T47D (cell line): ENCODE measurements at places on chromosomes 3 and 15.

DNA sequence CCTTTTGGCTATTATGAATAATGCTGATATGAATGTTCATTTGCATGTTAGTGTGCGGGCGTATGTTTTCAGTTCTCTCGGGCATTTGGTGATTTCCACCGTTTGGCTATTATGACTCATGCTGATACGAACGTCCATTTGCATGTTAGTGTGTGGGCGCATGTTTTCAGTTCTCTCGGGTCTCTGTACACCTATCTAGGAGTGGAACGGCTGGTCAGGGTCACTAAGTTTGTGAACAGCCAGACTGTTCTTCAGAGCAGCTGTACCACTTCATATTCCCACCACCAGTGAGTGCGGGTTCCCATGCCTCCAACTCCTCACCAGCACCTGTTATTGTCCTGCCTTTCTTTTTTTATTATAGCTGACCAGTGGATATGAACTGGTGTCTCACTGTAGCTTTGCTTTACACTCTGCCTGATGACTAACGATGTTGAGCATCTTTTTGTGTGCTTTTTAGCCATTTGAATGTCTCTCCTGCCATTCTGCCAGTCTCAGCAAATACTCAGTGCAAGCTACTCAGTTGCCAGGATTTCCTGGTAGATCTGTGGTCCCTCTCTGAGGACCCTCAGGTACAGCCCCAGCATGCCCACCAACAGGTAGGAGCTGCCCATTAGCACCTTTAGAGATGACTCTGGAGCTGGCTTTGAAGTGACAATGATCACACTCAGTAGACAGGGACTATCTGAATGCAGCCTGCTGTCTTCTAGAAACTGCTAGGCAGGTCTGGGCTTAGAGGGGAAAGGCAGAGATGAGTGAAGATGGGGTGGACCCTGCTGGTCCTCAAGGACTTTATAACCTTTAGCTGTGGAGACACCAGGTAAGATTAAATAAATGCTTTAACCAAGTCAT is 141.1 kb downstream of the XXYLT1 start:
- no peak for DNase-seq

- no peak for DNase-seq
Measured at GRCh38 chr3:141064255-141064926, 13.2 kb downstream of the SPSB4 start.

DNA sequence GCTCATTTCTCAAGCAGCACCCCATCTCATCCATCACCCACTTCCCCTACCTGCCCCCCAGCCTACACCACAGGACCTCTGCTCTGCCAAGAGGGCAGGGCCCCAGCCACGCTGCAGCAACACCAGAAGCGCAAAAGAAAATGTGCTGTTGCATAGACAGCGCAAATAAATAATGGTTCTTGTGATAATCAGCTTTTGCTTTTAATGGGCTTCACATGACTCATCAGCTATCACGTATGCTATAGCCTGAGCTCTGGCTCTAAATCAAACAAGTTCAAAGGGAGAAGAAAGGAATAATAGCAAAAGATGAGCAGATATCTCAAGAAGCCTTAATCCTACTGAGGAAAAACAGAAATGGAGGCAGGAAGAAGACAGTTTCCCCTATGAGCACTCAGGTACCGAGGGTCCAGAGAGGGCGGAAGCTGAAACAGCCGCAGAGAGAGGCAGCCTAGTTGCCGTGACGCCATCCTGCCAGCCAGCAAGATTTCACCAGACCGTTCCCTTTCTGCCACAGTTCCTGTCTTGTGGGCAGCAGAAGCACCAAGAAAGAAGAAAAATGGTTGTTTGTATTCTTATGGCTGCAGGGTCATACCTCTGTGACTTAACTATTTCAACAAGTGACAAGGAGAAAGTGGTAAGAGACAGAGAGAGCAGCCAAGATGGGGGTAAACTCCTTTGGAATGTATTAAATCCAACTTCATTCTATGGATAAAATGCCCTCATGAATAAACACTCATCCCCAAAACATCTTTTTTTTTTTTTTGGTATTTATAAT is 22.0 kb downstream of the RAB27A start:
- no peak for DNase-seq

- no peak for DNase-seq
Measured at GRCh38 chr3:37531066-37531720, 330.5 kb upstream of the CTDSPL start.

DNA sequence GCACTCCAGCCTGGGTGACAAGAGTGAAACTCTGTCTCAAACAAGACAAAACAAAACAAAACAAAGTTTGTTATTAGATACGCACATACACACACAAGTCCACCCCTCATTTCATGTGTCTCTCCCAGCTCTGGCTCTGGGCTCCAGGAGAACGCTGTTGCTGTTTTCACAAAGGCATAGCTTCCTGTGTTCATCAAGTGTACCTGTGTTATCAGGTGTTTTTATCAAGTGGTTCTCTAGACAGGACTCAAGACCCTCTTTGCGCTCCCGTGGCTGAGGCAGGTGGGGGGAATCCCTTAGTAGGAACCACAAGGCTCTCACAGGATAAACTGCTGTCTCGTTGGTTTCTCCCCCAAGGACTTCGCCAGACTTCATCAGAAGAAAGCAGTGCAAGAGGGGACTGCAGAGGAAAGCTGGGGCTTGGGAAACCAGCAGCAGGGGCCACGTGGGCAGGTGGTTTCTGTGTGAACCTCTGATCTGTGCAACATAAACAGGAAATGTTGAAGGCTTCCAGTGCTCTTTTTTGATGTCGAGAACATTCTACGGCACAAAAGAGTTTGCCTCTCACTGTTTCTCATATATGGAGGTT is 6.9 kb upstream of the PPP1R2 start:
- DNase-seq: no peak

DNA sequence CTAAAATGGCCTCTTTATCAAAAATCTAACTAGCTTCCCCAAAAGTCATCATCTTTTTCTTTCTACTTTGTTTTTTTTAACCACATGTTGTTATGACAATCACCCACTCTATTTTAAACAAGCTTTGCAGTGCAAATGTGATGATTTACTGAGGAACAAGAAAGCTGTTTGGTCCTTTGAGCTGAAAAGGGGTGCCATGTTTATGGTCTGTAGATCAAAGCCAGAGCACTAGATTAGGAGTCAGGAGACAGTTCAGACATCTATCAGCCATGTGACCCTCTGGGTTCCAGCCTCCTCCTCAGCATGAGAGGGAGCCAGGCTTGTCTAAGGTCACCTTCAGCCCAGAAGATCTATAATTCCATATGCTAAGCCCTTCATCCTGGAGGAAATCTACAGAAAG is 65.9 kb downstream of the RPL22L1 start:
- DNase-seq: no peak

GRCh38 chr3:47034868-47035489 is 55.5 kb downstream of the NBEAL2 start:
- no peak for DNase-seq

DNA sequence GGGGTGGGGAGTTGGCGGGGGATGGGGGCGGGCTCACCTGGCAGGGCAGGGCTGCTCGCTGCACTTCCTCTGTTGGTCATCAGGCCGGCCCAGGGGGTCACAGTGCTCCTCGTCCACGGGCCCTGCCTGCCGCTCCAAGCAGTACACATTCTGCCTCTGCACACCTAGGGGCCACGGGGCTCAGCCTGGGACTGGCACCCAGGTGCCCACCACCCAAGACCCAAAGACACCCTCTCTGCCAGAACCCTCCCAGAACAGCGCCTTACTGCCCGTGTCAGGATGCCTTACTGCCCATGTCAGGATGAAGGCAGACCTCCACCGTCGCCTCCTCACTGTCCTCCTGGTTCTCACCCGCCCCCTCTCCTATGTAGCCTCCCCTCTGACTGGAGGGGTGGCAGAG is 43.2 kb downstream of the ADAMTS7 start:
- no peak for DNase-seq

DNA sequence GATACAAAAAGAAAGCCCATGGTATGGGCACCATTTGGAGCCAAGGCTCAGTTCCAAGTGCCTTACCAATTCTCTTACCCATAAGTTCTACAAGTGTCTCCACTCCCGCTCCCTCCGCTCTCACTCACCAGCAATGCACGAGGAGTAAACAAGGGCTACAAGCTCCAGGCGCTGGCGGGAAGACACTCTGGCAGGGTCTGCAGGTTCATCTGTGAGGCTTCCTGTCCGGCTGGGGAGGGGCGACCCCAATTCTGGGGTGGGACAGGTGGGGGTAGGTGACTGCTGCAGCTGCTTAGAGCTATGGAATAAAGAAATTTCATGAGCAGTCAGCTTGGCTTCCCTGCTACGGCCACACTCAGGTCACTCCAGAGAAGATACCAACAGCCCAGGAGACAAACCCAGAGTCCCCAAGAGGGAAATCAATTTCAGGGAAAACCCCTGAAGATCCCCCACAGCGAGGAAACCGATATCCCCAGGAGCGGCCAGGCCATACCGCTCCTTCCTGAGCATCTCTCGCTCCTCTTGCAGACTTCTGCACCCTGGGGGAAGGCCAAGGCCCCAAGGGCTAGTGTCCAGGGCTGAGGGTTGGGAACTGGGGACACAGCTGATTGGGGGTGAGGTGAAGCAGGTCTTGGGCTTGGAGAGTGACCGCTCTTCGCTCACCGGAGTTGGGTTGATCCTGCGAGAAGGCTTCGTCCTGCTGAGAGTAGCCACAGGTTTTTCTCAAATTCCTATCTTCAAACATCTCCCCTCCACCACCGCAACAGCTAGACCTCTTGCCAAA is 1.4 kb downstream of the CDAN1 start:
- DNase-seq: no peak

GRCh38 chr3:108062051-108062450 is 28.8 kb downstream of the CD47 start:
- DNase-seq: no peak

- DNase-seq: no peak
Measured at GRCh38 chr3:154893813-154894212, 186.3 kb upstream of the MME start.

DNA sequence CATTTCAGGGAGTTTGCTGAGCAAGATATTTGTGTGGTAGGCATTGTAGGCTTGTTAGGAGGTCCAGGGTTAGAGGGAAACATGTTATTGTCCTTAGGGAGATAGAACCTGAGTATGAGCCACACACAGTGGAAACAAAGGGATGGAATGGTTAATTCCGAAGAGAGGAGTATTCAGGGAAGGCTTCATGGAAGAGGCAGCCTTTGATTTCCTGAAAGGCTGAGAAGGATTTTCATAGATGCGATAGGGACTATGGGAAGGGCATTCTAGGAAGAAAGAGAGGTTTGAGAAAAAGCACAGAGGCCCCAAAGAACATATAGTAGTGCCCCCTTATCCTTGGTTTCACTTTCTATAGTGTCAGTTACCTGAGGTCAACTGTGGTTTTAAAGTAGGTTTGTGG is 81.7 kb downstream of the RAB11A start:
- no peak for DNase-seq

DNA sequence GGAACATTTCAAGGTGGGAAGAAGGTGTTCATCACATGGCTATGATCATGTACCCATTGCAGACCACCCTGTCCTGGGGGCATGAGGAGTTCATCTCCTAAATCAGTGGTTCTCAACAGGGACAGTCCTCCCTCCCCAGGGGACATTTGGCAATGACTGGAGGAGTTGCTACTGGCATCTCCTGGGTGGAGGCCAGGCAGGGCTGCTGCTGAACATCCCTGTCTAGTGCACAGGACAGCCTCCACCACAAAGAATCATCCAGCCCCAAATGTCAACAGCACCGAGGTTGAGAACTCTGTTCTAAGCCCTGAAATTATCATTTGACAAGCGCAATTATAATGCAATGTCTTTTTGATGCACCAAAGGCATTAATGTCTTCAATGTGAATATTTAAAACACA is 4.4 kb upstream of the DNAJB8 start:
- DNase-seq: no peak

DNA sequence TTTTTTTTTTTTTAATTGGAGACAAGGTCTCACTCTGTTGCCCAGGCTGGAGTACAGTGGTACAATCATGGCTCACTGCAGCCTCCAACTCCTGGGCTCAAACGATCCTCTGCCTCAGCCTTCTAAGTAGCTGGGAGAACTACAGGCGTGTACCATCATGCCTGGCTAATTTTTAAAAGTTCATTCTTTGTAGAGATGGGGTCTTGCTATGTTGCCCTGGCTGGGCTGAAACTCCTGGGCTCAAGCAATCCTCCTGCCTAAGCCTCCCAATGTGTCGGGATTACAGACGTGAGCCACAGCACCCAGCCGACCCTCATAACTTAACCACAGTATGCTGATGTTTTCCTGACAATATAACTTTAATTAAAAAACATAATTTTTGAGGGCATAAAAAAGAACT is 24.3 kb downstream of the IL17RD start:
- no peak for DNase-seq

GRCh38 chr3:128942161-128942952 is 51.5 kb downstream of the CFAP92 start:
- DNase-seq: no peak

DNA sequence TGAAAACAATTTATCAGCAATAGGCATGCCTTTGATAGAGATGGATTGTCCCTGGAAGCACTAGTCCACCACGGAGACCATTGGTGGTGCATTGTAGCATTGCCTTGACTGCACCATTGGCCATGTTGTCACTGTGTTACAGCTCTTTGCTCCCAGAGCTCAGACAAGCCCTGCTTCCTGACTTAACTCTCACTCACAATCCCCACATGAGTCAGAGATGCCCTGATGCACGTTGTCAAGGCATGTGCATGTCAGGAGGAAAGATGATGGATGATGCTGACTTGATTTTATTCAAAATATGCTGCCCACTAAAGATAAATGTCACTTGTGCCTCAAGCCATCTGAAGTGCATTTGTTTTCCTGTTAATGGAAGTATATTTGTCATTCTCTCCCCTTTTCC is 266.1 kb downstream of the ARRDC4 start:
- DNase-seq: no peak

GRCh38 chr3:182682263-182683241 is 110.8 kb upstream of the ATP11B start:
- DNase-seq: peak; percentile 82

- no peak for DNase-seq
Measured at GRCh38 chr15:64251121-64251520, 88.3 kb upstream of the PPIB start.

DNA sequence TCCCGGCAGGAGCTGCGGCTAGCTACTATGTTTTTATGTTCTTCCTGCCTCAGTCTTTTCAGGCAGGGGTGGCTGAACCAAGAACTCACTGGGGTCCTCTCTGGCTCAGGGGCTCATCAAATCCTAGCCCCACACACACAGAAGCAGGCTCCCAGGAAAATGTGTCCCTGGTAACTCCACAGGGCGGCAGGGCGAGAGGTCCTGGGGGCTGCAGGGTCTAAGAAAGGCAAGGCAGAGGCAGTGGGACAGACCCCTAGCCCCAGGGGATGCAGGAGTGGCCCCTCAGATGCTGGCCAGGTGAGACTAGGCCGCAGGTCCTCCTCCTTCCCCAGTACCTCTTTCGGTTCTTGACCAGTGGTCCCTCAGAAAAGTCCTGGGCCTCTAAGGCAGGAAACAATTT is 48.9 kb downstream of the PTH1R start:
- DNase-seq: no peak

GRCh38 chr3:169952045-169952444 is 14.6 kb upstream of the SEC62 start:
- DNase-seq: no peak

GRCh38 chr3:106124818-106125217 is 256.0 kb upstream of the CBLB start:
- no peak for DNase-seq

GRCh38 chr3:8458238-8458661 is 43.4 kb upstream of the LMCD1 start:
- no peak for DNase-seq
